GM19239 (cell line): ENCODE measurements at places on chromosomes 5 and 9.

DNA sequence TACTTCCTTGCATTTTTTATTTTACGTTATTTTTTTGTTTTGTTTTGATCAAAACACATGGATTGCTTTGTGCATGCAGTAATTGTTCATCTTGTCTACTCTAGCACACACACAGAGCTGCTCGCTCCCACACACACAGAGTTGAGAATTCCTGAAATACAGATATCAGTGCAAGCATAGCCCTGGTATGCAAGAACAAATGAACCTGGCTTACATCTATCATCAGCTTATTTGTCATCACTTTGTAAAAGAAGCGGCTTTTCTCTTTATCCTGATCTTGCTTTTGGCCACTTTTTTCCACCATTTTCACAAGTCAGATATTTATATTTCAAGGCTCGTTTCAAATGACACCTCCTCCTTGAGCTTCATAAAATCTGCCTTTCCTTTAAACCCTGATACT lies 1435.7 kb downstream of the MAT2B start:
- no peak for DNase-seq

DNA sequence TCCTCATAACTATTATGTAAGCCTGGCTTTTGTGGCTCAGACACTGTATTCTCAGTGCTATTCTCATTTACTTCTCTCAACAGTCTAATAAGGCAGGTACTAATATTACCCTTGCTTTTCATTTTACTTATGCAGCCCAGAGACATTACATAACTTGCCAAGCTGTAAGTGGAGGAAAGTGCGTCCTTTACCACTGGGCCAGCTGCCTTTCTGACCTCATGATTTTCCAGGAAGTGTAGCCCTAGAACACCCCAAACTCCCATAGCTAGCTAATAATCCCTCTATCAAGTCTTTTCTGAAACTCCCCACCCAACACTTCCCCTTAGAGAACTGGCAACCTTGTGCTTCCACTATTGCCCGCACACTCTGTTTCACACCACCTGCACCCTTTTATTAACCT lies 192.9 kb upstream of the HMHB1 start:
- DNase-seq = no peak

DNA sequence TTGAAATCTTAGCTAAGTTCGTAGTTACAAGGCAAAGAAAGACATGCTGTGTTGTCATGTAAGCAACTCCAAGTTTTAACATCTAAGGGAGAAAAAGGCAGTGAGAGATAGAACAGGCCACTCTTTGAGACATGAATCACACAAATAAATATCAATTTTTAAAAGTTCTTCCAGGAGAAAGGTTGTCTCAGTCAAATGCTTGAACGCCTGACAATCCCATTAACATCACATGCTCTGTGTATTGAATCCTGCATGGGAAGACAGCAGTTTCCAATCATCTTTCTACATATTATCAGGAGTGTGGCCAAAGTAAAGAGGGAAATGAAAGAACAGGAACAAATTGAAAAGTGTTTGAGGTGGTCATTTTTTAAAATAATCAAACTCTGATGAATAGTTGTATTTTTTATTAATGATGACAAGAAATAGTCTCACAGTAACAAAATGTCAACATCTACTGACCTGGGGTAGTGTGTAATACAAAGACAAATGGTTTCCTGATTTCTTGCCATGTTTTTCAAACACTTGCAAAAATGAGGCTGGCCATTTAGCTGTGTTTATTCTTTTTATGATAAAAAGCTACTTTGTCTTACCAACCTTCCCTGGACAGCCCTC lies 6.4 kb upstream of the C6 start:
- no peak for DNase-seq

DNA sequence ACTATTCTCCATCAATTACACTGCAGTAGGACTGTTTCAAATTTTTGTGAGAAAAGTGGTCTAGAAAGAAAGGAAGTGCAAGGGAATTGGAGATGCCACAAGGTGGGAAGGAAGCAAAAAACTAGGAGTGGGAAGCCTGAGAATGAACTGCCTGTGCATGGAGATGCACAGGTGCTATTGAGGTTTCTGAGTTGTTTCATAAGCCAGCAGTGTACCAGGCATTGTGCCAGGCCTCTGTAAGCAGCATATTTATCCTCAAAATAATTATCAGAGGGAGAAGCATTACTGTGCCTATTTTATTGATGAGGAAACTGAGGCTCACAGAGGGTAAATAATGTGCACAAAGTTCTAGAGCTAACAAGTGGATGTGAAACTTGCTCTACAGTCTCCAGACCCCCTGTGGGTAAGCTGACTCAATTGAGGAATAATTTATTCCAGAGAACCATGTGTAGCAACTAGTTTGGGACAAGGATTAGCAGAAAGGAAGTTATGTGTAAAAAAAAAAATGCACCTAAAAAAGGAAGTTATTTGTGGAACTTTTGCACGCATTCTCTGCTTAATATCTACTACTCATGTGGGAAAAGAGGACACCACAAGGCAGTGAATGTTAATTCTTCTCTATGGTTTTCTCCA lies 96.7 kb downstream of the SNCAIP start:
- DNase-seq = no peak

DNA sequence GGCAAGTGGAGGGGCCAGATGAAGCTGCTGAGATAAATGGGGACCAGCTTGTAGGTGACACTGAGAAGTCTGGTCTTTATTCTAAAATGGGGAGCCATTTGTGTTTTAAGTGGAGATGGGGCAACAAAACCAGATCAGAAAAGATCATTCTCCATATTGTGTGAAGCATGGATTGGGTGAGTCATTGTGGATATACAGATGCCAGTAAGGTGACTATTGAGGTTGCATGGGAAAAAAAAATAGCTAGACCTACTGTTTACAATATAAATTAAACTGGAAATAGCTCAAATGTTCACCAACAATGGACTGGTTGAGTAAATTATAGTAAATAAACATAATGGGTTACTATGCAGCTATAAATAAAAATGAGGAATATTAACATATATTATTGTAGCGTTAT lies 5.4 kb upstream of the MAP1B start:
- no peak for DNase-seq

DNA sequence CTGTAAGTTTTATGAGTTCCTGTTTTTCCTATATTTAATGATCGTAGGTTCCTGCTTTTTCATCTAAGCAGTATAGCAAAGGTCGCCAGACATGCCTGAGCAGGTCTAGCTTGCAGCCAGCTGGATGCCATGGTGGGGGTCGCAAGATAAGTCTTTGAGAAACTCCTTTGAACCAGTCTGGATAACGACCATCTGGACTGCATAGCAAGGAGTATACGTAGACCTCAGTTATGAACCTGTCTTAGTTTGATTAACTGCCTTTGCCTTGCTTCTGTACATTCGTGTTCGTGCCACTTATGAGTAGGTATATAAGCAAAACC lies 8.4 kb upstream of the SPATA31E1 start:
- DNase-seq = no peak
